ENCODE measurements at places on chromosomes 2 and 18. TPM values are rescaled to one million over a fixed set of nuclear protein-coding genes. Genes with fewer than 3 reads are reported as not detected.

ZNF396 gene
- 0.54 TPM for polyA plus RNA-seq

SP140 gene
- polyA plus RNA-seq: 0.53 TPM

GREB1 gene
- 0.05 TPM for polyA plus RNA-seq

MAIP1 gene
- polyA plus RNA-seq: 18.7 TPM

DNA sequence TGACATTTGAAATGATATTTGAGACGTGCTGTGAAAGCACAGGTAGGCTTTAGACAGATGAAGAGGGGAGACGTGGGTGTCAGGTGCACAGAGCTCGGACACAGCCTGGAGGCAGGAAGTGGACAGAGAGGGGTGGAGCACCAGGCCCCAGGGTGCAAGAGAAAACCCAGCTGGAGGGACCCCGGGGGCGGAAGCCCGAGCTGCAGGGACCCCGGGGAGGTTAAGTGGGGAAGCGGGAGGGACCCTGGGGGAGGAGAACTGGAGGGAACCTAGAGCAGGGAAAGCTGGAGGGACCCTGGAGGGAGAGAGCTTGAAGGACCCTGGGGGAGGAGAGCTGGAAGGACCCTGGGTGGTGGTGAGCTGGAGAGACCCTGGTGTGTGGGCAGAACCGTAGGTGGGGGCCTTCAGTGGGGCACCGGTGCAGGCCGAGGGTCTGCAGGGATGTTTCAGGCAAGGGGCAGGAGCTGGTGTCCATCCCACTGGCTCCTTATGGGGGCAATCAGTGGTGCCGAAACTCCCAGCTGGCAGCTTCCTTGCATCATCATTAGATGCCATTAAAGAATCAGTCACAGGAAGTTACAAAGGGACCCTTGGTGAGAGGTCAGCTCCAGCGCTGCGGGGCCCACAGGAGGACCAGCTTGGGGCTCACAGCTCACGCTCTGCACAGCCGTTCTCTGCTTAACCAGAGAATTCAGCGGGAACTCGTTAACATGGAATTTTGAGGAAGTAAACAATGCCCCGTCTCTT is 246.6 kb downstream of the EIPR1 start:
- no peaks in the 10 kb centered on the region for H3K36me3 ChIP-seq
- no peak for DNase-seq
- no peak overlapping the region for H3K27ac ChIP-seq
- no peak overlapping the region for H3K4me3 ChIP-seq

- H3K36me3 ChIP-seq: no peaks in the 10 kb centered on the region
- DNase-seq: no peak
- no peak overlapping the region for H3K4me3 ChIP-seq
- no peak overlapping the region for H3K27ac ChIP-seq
Observed at GRCh38 chr2:119712571-119712970, 33.6 kb downstream of the TMEM177 start.

GRCh38 chr2:180872255-180872654 is 108.2 kb upstream of the UBE2E3 start:
- H3K36me3 ChIP-seq: no peaks in the 10 kb centered on the region
- DNase-seq: peak; percentile 55
- 0 out of 2 replicates have a peak, but pooled peaks cover 6% of the 10 kb centered on the region for H3K4me1 ChIP-seq
- no peak overlapping the region for H3K27ac ChIP-seq

DNA sequence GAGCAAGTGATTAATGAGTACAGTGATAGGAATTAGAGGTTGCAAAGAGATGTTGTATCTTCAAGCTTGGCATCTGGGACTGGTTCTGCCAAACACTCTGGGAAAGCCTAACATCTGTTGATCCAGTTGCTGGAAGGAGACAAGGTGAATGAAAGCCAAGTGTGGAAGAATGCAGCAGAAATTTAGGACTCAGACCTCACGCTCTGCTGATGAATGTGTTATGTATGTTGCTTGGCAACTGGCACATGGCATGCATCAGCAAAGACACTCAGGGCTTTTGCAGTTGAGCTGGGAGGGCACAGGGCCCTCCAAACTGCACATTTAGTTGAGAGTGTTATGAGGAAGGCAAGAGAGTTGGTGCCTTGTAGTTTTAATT is 105.5 kb downstream of the COLEC12 start:
- peak overlapping the region; percentile 100 for H3K27ac ChIP-seq
- peaks cover 46% of the 10 kb centered on the region for H3K4me1 ChIP-seq
- peak overlapping the region; percentile 51 for H3K4me3 ChIP-seq
- DNase-seq: peak; percentile 98
- H3K36me3 ChIP-seq: no peaks in the 10 kb centered on the region

DNA sequence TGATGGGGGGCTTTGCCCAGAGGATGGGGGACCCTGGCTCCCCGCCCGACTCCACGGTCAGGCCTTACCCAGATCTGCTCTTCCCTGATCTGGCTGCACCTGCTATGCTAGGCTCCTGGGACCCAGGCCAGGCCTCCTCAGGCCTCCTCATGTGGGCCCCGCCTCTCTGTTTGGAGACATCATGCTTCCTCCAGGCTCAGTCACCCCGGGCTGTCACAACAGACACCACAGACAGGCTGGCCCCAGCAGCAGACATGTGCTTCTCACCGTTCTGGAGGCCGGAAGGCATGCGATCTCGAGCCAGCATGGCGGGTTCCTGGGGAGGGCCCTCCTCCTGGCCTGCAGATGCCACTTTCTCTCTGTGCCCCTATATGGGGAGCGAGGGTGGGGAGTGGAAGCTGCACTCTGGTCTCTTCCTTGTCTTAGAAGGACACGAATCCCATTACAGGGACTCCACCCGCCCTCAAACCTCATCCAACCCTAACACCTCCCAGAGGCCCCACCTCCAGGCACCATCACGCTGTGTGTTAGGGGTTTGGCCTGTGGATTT is 10.8 kb upstream of the NEU4 start:
- no peaks in the 10 kb centered on the region for H3K4me1 ChIP-seq
- no peaks in the 10 kb centered on the region for H3K36me3 ChIP-seq
- H3K27me3 ChIP-seq: no peaks in the 10 kb centered on the region
- no peak for DNase-seq
- H3K4me3 ChIP-seq: no peak overlapping the region
- H3K27ac ChIP-seq: no peak overlapping the region

DNA sequence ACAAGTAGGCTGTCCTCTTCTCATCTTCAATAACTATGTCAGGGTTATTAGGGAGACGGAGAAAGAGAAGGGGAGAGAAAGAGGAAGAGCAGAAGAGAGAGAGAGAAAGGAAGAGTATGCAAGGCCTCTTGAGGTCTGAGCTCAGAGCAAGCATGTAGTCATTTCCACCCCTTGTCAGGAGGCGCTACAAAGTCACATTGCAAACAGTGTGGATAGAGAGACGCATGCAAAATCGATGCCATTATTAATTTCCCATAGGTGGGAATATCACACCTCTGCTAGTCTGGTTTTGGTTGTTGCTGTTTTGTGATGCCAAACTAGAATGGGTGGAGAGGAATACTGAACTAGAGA is 24.2 kb upstream of the SERPINE2 start:
- DNase-seq: no peak
- no peaks in the 10 kb centered on the region for H3K27me3 ChIP-seq
- H3K4me1 ChIP-seq: no peaks in the 10 kb centered on the region
- no peak overlapping the region for H3K27ac ChIP-seq
- no peaks in the 10 kb centered on the region for H3K36me3 ChIP-seq

All from GM23248 (cell line).